SJSA1 (cell line): ENCODE measurements at places on chromosomes 1 and 21. TPM values are rescaled to one million over a fixed set of nuclear protein-coding genes. Genes with fewer than 3 reads are reported as not detected.

GRCh38 chr21:26954662-26955121, 12.2 kb downstream of the ADAMTS5 start:
- no peak for DNase-seq

DNA sequence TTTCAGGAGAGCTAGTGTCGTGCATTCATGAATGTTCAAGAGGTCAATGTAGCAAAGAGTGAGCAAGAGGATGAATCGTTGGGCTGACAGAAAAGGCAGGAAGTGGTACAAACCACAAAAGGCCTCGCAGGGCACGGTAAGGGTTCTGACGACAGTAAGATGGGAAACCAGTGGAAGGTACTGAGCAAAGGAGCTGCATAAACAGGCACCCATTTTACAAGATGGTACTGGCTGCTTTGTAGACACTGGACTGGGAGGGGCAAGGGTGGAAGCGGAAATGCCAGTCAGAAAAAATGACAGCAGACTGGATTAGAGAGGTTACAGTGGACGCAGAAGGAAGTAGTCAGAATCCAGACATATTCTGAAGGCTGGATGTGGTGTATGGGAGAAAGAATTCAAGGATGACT, 123.5 kb downstream of the PTPN14 start:
- DNase-seq = peak; percentile 93

- DNase-seq = no peak
These were observed 2.0 kb upstream of the ADPRS start for GRCh38 chr1:36086529-36087232.

THEM5 gene
- not detected in 2 replicates for total RNA-seq

- peak; percentile 57 for DNase-seq
These were observed 218.3 kb upstream of the HOOK1 start for GRCh38 chr1:59596432-59596831.

- DNase-seq = peak; percentile 95
These were observed 87.9 kb upstream of the HMCN1 start for GRCh38 chr1:185646202-185646683.

DNA sequence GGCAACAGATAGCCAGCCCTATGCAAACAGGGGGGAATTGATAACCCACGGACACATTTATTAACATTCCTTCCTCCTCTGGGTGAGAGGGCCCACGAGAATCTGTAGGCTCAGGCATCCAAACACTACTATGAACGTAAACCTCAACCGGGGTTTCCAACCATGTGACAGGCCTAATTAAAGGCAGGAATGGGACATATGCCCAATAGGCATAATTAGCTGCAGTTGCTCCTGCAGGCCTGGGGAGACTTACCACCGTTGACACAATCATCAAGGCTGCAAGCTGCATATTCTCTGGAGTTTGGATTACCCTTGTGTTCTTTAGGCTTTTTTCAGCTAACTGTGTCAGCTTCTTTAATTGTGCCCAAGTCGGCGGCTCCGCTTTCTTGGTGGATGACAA, 22.2 kb upstream of the GBP1 start:
- no peak for DNase-seq

IFNLR1 gene
- 0.06 TPM in 1 of 2 replicates, not detected in the other for total RNA-seq

LGR6 gene
- not detected in 2 replicates for total RNA-seq

- peak; percentile 17 for DNase-seq
These were observed 65.1 kb upstream of the HSD17B7 start for GRCh38 chr1:162725301-162725837.

GRCh38 chr1:81873946-81874345, 73.2 kb downstream of the ADGRL2 start:
- no peak for DNase-seq
